Stimulated activated CD4-positive, alpha-beta T cell treated with anti-CD3 and anti-CD28 coated beads, Interleukin-1b, Interleukin-23, amount 100 ng/mL, for 48 hours (primary cell): ENCODE measurements at places on chromosomes 1 and 21.

GRCh38 chr1:174743654-174744561 is 255.8 kb upstream of the CACYBP start:
- DNase-seq: no peak

GRCh38 chr1:156065871-156066270 is 4.9 kb downstream of the RAB25 start:
- DNase-seq: no peak

GRCh38 chr1:31798086-31798432 is 17.8 kb downstream of the SPOCD1 start:
- DNase-seq: no peak

DNA sequence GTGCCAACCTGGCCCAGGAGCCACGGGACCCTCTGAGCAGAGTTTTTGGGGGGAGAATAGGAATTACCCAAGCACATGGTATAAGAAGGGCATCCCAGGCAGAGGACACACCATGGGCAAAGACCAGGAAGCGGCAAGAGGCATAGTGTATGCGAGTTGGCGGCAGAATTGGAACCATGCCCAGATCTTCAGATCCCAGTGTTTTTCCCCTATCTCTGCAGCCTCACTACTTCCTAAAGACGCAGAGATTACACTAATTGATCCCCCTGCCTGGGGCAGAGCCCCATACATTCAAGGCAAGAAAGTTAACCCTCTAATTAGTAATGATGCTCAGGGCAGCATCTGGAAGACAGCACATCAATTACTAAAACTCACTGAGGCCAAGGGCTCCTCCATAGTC is 48.2 kb downstream of the SYT2 start:
- DNase-seq: no peak

- DNase-seq: no peak
These were observed 119.3 kb upstream of the MAGI3 start for GRCh38 chr1:113271039-113271438.

DNA sequence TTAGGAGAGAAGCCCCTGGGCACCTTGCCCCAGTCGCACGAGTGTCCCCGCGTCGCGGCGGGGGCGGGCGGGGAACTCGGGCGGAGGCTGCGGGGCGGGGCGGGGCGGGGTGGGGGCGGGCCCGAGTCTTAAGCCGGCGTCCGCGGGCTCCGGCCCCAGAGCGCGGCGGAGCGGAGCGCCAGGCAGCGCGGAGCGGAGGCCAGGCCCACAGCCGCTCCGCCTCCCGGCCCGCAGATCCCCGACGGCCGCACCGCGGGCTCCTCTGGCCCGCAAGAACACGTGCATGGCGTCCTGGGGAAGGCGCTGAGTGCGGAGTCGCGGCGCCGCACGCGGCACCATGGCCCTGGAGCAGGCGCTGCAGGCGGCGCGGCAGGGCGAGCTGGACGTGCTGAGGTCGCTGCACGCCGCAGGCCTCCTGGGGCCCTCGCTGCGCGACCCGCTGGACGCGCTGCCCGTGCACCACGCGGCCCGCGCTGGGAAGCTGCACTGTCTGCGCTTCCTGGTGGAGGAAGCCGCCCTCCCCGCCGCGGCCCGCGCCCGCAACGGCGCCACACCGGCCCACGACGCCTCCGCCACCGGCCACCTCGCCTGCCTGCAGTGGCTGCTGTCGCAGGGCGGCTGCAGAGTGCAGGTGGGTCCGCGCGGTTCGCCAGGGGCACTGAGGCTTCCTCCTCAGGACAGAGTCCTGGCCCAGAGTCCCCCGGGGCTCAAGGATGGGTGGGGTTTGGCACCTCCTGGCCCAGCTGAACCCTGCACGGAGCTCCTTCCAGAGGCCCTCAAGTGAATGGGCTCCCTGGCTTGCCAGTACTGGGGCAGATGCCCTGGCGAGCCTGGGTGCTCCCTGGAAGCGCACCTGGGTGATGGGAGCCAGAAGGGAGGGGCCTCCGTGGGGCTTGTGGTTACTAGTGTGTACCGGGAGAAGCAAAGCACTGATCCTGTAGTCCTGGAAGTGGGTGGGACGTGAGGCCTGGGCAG is at the start of gene ESPN:
ESPN (plus strand) TSS at position 158 of the 975 bp plus-strand sequence; CDS start at position 338, 180 bp downstream.
- no peak for DNase-seq

GRCh38 chr1:153353226-153353947 is 4.3 kb upstream of the S100A9 start:
- DNase-seq: no peak

GRCh38 chr21:42834726-42835191 is 44.6 kb downstream of the WDR4 start:
- no peak for DNase-seq

GRCh38 chr1:117561551-117561950 is 44.3 kb upstream of the TENT5C start:
- DNase-seq: no peak

GRCh38 chr21:33892853-33893252 is 22.8 kb downstream of the ATP5PO start:
- no peak for DNase-seq

GRCh38 chr1:203480525-203481084 is 5.0 kb downstream of the PRELP start:
- peak; percentile 55 for DNase-seq

DNA sequence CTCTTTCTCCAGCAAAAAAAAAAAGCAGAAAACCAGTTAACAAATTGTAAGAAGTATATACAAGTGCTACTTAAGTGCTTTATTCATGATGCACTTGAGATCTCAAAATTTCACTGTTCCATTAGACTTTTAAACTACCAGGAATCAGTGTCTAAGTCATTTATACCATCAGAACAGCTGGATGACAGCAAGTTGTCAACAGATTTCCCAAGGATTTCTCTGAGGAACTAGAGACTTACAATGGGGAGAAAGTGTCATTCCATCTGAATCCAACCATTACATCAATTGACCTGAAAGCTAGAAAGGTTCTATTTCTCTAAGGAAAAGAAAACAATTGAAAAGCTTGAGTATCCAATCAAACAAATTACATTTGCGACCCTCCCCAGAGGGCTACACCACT is 43.8 kb downstream of the USH2A start:
- DNase-seq: no peak

DNA sequence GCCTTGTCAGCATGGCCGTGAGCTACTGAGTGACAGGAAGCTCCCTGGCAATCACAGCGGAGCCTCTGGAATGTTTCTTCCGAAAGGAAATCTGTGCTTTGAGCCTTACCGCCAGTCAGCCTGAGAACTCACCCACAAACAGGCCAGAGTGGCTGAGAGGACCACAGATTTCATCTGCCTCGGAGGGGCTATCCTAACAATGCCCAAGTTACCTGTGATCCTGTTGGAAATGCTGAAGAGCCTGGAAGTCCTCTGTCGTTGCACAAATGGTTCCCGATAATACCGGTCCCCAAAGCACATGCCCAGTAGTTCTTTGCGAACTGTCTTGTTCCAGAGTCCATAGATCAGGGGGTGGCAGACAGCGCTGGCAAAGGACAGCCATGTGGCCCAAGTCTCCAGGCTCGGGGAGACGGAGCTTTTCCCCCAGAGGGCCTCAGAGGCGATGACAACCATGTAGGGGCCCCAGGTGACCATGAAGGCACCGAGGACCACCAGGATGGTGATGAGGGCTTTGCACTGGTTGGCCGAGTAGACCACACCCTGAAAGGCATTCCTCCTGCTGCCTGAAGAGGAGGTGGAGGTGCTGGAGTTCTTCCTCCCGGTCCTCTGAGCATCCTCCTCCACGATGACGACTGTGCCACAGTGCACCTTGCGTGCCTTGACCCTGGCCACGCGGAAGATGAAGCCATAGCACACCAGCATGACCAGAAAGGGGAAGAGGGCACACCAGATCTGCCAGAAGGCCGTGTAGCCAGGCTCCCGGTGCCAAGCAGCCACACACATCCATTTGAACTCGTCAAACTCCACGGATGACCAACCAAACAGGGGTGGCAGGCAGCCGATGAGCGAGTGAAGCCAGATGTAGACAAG is 40.2 kb downstream of the GPR161 start:
- no peak for DNase-seq

- DNase-seq: no peak
These were observed 104.1 kb downstream of the NR5A2 start for GRCh38 chr1:200131551-200132125.

- DNase-seq: peak; percentile 64
These were observed at the start of gene NEGR1 for GRCh38 chr1:72282271-72283021. NEGR1 (minus strand) TSS chr1:72282539.

DNA sequence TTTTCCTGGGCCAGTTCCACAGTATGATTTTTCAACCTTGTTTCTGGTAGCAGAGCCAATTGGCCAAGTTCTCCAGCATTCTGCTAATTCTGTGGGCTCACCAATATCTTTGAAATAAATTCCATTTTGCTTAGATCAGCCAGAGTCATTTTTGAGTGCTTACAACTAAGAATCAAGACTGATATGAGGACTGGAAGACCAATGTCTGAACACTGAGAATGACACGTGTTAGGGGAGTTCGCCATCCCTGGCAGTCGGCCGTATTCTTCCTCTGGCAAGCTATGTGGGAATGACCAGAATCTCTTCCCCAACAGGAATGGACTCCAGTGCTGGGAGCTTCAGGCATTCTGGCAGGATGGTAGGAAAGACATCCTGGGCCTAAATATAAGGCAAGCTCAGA is 4.9 kb upstream of the TENT5C start:
- DNase-seq: no peak

DNA sequence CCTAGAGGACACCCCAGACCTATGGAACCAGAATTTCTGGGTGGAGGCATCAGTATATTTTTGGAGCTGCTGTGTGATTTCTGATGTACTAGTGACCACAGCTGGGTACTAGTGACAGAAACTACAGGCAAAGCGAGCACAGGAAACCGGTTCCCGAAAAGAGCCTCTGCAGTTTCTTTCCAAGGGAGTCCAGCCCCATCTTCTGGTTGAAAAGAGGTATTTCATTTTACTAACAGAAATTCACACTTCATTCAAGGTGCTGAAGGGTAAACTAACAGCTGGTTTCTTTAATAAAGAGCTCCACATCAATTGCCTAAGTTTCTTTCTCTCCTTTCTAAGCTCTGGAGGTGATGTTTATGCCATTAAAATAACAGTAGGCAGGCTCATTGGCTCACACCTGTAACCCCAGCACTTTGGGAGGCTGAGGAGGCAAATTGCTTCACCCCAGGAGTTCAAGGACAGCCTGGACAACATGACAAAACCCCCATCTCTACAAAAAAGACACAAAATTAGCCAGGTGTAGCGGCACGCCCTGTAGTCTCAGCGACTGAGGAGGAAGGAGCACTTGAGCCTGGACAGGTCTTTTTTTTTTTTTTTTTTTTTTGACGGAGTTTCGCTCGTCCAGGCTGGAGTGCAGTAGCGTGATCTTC is 22.0 kb downstream of the THAP3 start:
- peak; percentile 31 for DNase-seq

DNA sequence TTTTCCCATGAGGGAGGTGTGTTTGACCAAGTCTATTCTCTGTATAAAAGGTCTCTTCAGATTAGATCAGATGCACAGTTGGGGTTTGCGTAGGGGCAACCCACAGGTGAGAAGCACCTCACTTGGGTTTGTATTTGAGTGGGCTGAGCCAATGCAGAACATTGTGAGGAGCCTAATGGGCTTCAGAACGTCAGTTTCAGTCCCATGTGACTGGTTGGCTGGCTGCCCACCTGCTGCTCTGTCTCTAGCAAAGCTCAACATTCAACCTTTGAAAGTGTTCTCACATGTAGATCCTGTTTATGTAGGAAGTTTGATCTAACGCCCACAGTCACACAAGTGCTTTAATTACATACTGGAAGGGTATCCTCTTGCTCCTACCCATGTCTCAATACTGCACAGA is 105.5 kb downstream of the FASLG start:
- peak; percentile 11 for DNase-seq

DNA sequence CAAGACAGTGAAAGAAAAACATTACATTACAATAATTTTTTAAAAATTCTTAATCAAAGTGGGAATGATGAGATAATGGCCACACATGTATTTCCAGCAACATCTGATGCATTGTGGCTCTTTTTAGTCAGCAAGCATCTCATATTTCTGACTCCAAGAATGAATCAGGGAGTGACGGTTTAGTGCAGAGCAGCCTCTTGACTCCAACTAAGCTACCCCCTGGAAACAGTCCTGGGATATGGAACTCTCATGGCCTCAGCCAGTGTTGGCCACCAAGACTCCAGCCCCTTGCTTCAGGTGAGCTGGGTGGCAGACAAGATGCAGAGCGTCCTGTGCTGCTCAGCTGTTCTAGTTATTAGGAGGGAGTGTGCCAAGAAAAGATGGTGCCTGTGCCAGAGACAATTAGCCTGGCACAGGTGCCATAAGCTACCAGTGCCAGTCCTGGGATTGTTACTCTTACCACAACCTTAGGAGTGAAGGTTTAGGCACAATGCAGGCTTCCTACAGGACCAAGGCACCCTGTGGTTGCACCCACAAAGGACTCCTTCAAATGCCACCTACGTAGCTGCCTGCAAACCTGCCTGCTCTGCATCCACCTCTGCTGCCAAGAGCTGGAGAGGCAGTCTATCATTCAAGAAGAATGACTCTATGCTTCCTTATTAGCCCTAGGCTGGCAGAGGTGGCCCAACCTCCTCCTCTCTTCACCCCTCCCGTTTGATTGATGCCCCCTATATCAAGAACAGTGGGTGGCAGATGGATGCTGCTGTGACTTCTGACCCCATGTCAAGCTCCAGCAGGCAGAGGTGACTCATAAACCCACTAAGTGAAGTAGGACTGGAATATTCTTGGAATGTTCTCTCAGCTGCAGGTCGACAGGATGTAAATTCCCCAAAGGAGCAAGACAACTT is 6.0 kb upstream of the SEC16B start:
- DNase-seq: no peak

- DNase-seq: no peak
These were observed 21.3 kb upstream of the CYP4X1 start for GRCh38 chr1:47002211-47002610.

DNA sequence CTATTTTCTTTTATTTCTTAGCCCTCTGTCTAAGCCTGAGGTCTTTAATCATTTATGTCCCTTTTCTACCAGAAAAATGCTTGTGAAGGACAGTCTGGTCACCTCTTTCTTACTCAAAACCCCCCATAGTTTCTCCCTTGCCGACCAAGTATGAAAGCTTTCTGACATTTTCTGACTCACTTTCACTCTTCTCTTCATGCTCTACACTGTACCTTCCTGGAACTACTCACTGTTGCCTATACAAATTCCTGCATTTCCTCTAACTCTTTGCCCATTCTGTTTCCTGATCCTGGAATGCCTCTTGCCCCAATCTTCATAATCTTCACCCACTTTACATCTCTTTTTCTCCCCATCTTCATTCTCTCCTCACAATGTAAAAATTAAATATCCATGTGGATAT is 380.0 kb downstream of the HHIPL2 start:
- no peak for DNase-seq

- no peak for DNase-seq
These were observed 20.7 kb downstream of the SIM2 start for GRCh38 chr21:36719614-36720013.

GRCh38 chr21:14457762-14458161 is 74.8 kb upstream of the HSPA13 start:
- DNase-seq: no peak

- no peak for DNase-seq
These were observed 672 bp upstream of the PHLDA3 start for GRCh38 chr1:201469645-201470074.

GRCh38 chr1:147620543-147620942 is 49.8 kb downstream of the ACP6 start:
- no peak for DNase-seq

DNA sequence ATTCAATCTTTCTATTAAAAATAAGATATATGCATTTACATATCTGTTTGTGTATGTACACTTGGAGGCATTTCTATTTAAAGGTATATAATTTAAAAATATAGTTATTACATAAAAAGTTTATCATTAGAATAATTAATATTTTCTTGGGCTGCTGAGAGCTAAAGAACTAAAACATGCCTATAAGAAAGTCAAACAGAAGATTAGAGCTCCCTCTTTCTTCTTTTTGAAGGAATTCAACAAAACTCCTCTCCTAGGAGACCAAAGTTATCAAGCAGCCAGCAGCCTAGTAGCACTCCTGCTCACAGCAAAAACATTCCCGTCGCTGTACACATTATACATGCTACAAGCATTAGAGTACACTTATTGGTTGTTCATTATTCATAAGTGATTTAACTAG is 216.4 kb downstream of the VAV3 start:
- DNase-seq: no peak
